Eye (tissue), 1 donor: ENCODE measurements at places on chromosomes 1 and 21.

- no peak for DNase-seq
Measured at GRCh38 chr21:38758501-38759214, 47.1 kb upstream of the ETS2 start.

GRCh38 chr1:230650300-230650699 lies 8.0 kb downstream of the COG2 start:
- DNase-seq = no peak

GRCh38 chr1:84301004-84301784 lies at the start of gene SAMD13:
SAMD13 (plus strand) TSS chr1:84301708; CDS start chr1:84303235, 1,527 bp downstream.
- peak; percentile 95 for DNase-seq

DNA sequence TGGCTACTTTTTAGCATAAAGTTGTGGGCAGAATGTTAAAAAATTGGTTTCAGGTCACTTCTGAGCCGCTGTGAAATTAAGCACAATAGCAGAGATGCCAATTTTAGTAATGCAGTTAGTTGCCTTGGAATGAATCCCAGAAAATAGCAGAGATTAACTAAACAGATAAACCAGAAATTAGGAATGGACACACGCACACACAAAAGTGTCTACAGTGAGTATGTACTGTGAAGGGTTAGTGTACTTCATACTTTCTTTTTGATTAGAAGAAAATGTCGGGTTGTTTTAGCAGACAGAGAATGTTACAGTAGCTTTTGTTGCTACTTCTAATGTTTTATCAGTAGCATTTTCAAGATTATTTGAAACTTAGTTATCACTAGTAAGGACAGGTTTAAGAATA lies 106.7 kb downstream of the LEPR start:
- DNase-seq = peak; percentile 39

DNA sequence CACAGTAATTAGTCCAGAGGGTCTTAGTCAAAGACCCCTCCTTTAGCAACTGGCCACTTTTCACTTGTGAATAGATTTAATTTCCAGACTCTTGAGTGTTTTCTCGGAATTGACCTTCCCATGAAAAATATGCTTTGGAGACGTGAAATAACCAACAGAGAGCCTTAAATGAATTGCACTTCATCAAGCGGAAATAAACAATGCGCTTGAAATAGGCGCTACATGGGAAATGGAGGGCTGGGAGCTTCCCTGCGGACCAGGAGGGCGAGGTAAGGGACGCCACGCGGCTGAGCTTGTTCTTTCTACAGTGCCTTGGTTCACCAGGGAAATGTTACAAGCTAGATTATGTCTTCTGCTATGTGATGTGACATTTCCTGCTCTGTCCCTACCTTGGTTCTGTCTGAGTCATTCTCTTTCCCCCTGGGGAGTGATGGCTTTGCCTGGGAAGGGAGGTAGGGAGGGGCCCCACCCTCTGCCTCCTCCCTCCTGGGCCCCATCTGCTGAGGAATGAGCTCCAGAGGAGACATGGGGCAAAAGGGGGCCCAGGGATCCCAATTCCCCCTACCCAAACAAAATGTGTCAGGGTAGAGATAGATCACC lies 619.3 kb downstream of the PTPRU start:
- DNase-seq = peak; percentile 70

DNA sequence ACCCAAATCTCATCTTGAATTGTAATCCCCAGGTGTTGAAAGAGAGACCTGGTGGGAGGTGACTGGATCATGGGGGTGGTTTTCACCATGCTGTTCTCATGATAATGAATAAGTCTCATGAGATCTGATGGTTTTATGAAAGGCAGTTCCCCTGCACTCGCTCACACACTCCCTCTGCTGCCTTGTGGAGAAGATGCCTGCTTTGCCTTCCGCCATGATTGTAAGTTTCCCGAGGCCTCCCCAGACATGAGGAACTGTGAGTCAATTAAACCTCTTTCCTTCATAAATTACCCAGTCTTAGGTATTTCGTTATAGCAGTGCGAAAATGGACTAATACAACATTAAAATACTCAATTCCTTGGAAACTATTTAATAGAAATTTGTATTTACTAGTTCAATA lies 99.2 kb downstream of the PROX1 start:
- DNase-seq = no peak

DNA sequence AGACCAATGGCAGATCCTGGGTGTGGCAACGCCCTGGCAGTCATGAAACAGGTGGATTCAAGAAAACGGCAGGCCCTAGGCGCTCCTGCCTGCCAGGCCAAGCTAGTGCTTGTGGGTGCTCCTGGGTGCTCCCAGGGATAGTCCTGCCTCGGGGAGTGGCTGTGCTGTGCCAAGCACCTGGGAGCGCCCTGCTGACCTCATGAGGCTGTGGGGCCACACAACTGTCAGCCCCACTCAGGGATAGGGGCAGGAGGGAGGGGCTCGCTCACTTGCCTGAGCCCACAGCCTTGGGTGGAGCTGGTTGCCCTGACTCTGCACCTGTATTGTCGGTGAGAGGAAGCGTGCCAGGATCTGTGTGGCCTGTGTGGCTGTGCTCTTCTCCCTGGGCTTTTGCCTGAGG lies 9.4 kb downstream of the SNAP47 start:
- DNase-seq = no peak

DNA sequence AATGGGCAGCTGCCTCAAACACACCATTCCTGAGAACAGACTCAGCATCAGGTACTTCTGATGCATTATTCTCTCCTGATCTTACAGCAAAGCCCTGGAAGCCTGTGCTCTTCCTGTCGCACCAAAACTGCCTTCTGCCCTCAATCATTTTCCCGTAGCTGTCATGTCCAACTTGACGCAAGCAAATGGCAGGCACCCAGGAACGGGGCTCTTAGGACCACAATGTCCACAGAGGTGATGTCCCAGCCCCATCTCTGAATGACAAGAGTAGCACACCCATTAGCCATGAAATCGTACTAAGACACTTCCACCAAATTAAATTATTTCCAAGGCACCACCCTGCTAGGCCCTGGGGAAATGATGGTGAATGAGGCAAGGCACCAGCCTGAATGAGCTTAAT lies 47.1 kb downstream of the PTPN14 start:
- DNase-seq = no peak

GRCh38 chr21:43361127-43361492 lies 65.8 kb downstream of the SIK1 start:
- peak; percentile 85 for DNase-seq

GRCh38 chr1:98188774-98189173 lies 267.9 kb upstream of the DPYD start:
- no peak for DNase-seq

- DNase-seq = peak; percentile 72
Measured at GRCh38 chr21:17679002-17679600, 66.4 kb upstream of the BTG3 start.

GRCh38 chr1:85224734-85225623 lies 24.2 kb upstream of the SYDE2 start:
- DNase-seq = peak; percentile 66
